ENCODE measurements at places on chromosomes 7 and 10.

DNA sequence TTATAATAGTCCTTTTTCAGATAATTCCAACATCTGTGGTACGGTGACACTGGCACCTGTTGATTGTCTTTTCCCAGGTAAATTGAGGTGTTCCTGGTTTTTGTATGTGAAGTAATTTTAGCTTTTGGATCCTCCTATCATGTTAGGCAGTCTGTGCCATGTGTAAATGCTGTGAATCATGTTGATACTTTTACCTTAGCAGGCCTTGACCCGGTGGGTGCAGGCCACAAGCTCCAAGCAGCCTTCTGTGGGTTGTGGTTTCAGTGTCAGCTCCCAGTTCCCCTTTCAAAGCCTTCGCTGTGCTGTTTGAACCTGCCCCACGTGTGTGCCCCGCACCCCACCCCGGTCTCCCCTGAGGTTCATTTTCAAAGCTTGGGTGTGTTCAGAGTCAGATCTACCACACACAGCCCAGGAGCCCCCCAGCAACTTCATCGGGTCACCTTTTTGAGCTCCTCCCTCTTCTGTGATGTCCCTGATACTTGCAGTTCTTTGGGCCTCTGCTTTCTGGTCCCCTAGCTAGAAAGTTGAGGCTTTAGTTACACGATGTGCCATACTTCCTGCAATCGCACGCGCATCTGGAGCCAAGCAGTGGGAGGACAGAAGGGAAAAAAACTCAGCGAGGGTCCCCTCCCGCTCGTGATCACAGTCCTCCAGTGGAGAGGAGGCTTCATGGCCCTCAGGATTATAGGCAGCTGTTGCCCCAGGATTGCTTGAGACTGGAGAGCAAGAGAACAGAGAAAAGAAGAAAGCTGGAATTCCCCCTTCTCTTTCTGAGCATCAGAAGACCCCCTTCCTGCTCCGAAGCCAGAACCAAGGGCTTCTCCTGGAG is 8.7 kb upstream of the BHLHA15 start:
- DNase-seq, result no peak

- no peak for DNase-seq
These were observed 101.1 kb downstream of the PKD1L1 start for GRCh38 chr7:47847207-47847606.

- peak; percentile 42 for DNase-seq
These were observed 10.8 kb downstream of the AFAP1L2 start for GRCh38 chr10:114393482-114393881.

DNA sequence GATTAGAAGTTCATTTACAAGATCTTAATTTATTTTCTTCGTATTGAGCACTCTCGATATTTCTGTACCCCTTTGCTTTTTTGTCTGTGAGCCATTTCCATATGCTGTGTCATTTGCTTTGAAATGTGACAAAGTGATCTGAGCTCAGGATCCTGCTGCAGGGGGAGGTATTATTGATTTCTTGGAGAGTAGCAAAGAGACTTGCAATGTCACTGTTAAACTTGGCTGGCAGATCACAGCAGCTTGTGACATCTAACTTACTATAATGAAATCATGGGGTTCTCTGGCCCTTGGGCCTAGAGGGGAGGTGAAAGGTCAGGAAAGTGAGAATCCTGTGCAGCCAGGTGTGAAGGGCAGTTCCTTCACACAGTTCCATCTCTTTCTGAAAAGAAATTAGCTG is 923.4 kb downstream of the REEP3 start:
- no peak for DNase-seq

- peak; percentile 19 for DNase-seq
These were observed 359.9 kb downstream of the GLRX3 start for GRCh38 chr10:130495891-130496636.

DNA sequence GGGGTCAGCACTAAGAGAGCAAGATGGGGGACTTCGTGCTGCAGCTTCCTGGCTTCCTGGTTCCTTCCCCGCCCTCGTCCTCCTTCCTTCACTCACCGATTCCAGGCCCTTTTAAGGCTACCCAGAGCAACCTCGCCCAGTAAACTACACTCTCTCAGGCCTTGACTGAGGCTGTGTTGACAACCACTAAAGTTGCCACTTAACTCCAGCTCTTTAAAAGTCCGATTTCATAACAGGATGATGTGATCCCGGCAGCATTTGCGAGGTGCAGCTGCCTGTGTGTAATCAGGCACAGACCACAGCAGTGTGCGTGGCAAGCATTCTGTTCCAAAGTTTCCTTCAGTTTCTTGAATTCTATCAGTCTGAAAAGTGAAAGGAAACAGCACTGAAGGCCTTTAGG is 110.6 kb downstream of the RAB11FIP2 start:
- peak; percentile 25 for DNase-seq

- DNase-seq, result no peak
These were observed 12.1 kb upstream of the PYROXD2 start for GRCh38 chr10:98427011-98427515.

DNA sequence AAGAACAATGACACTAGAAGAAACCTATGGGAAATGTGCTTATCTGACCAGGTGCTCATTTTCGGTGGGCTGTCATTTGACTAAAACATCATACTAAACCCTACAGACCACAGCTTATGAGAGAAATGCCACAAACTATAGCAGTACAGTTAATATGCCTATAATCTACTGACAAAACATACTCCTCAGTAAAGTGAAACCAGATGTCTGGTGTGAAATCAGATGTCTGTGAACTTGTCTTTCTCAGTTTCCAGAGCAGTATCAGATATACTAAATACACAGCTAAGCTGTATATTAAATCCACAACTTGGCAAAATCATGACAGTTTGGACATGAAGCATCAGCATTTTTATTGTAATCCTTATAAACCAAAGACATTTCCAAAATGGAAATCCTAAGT is 3.3 kb downstream of the IMMP2L start:
- peak; percentile 40 for DNase-seq

All from IMR-90 (cell line).